Activated CD4-positive, alpha-beta T cell treated with anti-CD3 and anti-CD28 coated beads for 36 hours (primary cell): ENCODE measurements at places on chromosomes 7 and 10.

DNA sequence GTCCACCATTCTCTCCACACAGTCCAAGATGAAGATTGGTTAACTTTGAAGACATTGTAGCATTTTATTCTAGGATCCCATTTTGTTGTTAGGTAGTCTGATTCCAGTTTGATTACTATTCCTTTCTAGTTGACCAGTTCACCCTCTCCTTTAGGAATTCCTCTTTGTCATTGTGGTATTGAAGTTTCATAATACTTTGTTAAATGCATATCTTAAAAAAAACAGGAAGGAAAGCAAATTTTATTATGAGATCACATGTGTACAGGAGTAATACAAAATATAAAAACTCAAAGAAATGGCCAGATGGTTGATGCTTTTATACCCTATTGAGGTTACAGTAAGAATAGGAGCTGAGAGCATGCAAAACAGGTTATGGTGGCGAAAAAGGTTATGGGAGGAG, 15.5 kb upstream of the SEMA3C start:
- DNase-seq: no peak

DNA sequence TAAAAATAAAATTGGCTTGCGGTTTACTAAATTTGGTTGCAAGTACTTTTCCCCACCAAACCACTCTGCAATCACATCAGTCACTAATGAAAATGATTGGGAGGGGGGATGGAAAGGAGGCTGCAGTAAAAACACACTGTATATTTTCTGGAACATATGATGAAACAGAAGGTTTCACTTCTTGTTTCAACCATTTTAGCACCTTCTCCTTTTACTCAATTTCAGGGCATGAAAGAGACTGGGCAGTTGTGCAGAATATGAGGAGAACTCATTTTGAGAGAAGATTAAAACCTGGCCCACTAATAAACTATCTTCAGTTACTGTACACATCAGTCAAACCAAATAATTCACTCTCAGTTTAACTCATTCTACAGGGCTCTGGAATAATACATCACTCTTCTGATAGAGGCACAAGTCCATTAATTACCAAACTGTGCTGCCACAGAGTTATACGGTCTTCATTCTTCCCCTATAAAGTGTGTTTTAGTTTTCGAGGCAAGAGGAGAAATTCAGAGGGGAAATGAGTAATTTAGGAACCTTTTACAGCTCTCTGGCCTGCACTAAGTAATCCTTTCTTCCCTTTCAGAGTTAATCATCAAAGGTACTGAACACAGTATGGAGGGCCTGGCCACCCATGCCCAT, 25.5 kb downstream of the JAZF1 start:
- peak; percentile 15 for DNase-seq

GRCh38 chr7:5631152-5631551, 150.3 kb downstream of the RNF216 start:
- no peak for DNase-seq

DNA sequence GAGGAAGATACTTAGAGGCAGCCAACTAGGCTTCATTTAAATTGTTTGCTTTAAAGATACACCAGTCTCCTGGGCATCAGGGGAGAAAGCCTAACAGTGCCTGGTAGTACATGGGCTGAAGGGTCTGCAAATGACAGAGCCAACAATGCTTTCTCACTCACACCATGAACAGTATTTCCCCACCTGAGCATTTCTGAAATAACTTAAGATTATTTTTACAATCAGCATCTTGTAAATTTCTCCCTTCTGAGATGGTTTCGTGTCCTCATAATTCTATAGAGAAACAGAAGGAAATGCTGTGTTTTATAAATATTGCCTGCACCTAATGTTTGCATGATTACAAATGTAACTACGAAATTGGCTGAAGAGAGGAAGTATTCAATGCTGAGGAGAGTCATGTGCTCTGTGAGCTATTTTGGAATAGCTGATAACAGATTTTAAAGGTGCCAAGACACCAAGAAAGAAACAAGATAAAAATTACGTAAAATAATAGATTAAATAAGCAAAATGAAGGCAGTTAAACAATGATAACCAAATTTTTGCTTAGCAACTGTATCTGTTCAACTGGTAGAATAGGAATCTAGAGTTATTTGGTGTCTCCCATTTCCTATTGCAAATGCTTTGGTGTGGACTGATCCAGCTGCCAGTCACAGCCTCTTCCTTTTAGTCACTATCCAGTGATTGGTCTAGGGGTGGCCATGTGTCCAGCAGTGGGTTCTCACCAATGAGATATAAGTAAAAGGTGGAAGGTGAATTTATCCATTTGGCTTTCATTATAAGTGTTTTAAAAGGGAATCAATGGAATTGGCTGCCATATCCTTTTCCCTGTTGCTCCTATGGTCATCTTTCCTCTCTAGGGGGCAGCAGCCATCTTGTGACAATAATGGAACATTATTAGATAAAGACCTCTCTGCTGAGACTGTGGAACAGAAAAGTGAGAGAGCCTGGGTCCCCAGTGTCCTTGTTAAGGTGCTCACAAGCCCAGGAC, 167.9 kb upstream of the SLC26A5 start:
- DNase-seq: no peak

- DNase-seq: no peak
These were observed 139.3 kb upstream of the HDAC9 start for GRCh38 chr7:18356191-18356645.

DNA sequence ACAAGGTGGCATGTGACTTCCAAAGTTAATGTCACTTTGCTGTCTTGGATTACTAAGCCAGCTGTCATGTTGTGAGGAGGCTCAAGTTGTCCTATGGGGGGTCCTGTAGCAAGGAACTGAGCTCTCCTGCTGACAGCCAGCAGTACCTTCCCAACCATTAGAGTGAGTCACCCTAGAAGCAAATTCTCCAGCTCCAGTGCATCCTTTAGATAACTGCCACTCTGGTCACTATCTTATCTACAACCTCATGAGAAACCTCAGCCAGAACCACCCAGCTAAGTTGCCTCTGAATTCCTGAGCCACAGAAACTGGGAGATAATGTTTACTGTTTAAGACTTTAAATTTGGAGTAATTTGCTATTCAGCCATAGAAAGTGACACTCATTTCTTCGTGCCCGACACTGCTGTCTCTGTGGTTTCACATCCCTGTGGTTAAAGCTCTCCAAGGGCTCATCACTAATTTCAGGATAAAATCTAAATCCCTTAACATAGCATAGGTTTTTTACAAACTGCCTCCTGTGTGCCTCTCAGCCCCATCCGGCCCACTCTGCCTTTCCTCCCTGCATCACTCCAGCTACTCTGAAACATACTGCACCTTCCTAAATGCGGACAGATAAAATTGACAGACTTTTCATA, 83.5 kb downstream of the PRR15 start:
- DNase-seq: no peak

DNA sequence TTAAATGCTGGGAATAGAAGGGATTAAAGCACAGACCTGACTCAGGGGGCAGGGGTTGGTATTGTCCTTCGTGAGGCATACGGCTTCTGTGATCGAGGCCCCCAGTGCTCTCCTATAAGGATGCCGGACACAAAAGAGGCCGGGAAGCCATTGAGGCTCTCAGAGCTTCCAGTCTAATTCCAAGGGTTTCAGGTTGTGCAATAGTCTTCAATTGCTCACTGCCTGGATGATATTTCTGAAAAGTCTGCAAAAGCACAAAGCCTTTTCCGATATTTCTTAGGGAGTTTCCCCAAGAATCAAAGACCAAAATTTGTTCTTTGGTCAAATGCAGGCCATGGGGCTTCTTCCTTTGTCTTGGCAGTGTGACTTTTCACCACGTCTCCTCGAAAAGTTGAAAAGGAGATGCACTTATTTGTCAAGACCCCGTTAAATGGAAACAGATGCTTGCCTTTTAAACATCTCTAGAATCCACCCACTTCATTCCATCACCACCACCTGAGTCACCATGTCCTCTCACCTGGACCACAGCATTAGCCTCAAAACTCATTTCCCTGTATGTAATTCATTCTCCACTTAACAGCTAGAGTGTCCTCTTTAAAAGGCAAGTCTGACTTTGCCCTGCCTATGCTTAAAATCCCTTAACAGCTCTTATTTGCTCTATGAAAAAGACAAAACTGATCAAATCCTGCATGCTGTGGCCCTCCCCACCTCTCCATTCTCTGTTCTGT, 134.8 kb upstream of the NAMPT start:
- DNase-seq: peak; percentile 67

DNA sequence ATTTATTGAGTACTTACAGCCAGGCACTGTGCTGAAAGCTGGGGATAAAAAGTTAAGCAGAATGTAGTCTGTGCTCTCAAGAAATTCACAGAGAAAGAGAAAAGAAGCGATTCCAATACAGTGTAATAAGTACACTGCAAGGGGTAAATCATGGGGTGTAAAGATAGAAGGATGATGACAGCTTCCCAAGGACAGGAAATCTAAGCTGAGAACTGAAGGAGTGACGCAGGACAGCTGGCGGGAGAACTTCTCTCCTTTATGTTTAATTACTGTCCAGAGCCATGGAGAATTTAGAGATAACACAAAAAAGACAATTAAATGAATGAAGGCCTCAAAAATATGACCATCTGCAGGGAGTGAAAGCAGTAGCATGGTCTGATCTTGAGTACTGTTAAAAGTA, 34.8 kb downstream of the C7orf33 start:
- DNase-seq: no peak

DNA sequence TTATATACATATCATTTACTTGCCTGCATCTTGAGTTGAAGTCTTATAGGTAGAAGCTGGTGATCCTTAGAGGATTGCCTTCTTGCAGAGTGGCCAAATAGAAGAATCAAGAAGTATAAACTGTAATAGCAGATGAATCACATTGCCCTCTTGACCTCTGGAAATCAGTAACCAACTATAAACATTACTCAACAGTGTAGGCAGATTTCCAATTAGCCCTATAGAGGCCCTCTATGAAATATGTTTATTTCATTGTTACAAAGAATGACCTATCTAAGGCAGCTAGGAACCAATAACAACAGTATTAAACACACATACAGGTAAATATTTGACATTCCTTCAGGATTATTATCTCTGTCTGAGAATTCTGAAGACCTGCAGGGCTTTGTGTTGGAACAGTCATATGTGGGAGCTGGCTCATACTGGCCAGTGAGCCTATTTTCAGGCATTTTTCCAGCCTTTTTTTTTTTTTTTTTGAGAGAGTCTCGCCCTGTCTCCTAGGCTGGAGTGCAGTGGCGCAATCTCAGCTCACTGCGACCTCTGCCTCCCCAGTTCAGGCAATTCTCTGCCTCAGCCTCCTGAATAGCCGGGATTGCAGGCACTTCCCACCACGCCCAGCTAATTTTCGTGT, 7.2 kb upstream of the SRI start:
- DNase-seq: no peak

DNA sequence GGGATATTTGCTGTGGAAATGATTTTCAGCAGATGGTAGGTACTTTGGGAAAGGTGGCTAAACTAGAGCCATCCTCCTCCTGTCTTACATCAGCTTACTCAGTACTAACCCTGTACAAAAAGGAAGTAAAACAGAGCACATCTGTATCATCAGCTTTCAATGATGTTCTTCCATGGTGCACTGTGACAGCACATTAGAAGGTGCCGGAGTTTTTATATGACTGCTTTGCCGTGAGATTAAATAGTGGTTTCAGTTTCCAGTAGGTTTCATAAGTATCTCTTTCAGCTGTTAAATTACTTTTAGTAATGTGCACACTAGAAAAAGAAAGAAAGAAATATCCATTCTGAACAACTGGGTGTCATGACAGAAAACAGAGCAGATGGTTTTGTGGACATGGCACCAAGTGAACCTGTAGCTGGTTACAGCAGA, 86.5 kb downstream of the ARID5B start:
- peak; percentile 40 for DNase-seq

- no peak for DNase-seq
These were observed 11.6 kb upstream of the GOLGA7B start for GRCh38 chr10:97838091-97838490.

DNA sequence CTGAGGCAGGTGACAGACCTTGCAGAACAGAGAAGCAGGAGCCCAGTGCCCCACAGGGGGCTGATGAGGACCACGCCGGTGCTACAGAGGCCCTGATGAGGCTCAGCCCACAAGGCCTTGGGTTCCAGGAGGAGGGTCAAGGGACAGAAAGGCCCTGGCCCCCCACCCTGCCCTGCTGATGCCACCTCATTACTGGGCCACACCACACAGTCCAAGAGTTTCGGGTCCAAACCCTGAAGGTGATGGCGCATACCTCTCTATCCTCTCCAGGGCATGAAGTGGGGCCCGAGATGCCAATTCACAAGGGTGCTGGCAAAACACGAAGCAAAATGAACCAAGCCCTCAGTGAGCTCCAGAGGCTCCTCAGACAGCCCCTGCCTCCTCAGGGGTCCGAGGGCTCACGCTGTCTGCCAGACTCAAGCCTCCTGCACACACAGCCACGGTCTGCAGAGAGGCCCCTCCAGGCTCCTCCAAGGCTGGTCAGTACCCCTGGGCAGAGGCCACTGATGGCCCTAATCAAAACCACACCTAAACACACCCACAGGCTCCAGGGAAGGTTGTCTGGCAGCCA, 32.3 kb downstream of the RASGEF1A start:
- peak; percentile 2 for DNase-seq

GRCh38 chr10:47297866-47298540, 2.0 kb upstream of the GDF10 start:
- DNase-seq: no peak

DNA sequence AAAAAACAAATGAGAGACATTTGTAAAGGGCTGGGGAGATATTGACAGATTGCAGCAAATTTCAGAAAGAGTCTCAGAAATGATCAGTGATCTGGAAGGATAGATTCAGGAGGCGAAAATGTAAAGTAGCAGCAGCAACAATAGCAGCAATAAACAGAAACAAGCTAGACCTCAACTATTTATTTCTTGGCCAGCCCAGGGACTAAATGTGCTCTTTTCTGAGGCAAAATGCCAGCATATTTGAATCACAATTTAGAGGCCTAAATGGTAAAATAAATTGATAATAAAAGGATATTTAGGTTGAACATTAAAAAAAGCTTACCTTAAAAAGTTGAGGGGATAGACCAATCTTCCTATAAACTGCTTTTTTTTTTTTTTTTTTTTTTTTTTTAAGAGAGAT, 134.6 kb upstream of the ITGB1 start:
- no peak for DNase-seq

GRCh38 chr7:120916538-120916937, 34.0 kb upstream of the ING3 start:
- DNase-seq: no peak

DNA sequence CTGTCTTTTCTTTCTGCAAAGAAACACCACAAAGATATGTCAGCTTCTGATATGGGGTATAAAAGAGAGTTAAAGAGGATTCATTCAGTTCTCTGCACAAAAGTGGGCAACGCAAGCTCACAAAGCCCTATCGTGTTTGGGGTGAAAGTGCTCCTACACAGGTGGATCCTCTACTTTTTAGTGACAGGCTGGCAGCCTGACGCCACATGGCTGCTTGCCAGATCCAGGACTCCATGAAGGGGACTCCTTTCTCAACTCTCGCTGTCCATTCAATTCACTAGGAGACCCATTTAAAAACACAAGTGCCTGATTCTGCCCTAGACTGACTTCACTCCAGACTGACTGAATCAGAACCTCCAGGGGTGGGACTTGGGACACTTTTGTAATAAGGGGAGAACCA, 8.0 kb downstream of the PARP12 start:
- DNase-seq: no peak

DNA sequence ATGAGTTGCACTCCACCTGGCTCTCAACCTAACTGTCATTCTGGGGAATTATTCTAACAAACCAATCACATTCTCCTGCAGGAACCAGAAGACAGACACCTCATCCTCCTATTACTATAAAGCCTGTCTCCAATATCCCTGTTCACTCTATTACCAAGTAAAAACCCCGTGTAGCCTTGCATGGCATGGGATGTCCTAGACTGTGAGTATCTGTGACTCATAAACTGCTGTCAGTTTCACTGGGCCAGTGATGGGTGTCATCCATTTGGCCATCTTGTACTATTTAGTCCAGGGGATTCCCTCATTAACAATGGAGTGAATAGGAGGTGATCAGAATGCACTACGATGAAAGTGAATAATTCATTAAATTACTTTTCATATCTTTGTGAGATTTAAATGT, 608.7 kb downstream of the DNAJB9 start:
- DNase-seq: no peak
